ENCODE measurements at places on chromosomes 2 and 18.

DNA sequence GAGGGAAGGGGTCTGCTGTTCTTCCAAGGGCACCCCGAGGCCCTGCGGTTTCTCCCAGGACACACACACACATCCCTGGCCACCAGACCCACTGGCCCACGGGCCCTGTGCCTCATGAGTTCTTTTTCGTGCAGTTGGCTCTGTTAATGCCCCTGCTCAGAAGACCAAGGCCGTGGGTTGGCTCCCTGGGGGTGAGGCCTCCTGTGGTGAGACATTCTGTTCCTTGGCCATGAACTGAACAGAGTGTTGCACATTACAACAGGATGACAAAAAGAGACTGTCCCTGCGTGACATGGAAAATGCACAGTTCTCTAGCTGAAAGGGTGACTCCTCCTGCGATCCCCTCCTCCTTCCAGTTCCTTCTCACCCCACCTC is 30.7 kb downstream of the SH2D6 start:
- no peak for DNase-seq

- no peak for DNase-seq
These were observed 38.1 kb downstream of the NAPG start for GRCh38 chr18:10563886-10564285.

DNA sequence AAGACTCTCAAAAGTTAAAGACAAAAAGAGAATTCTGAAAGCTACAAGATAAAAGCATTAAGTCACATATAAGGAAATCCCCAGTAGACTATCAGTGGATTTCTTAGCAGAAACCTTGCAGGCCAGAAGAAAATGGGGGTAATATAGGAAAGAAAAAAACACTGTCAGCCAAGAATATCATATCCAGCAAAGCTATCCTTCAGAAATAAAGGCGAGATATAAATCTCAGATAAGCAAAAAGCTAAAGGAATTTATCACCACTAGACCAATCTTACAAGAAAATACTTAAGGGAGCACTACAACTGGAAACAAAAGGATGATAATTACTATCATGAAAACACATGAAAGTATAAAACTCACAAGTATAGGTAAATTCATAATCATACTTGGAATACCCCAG is 63.1 kb downstream of the USP40 start:
- DNase-seq: no peak

DNA sequence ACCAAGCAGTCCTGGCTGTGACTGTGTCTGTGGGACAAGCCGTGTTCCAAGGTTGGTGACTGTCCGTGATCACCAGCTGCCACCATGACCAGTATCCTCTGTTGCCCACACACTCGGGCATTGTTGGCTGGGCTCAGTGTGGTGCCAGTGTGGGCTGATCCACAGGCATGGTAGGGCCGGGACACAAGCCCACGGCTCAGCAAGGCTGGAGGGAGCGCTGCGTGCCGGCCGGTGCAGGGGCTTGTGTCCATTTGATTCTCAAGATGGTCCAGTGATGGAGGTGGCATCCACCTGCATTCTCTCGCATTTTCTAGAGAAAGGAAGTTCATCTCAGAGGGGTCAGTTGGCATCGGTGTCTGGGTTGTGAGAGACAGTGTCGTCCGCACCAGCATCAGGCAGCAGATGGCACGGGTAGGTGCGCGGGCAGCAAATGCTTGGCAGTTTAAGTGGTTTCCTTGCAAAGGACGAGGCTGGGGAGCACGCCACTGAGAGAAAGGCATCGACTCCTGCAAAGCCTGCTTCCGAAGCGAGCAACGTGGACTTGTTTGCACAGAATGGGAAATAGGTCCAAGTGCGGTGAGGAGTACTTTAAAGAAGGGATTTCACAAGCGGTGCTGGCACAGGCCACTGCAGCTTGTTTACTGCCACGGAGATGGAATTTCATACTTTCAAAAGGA is 20.9 kb downstream of the TWIST2 start:
- no peak for DNase-seq
